ENCODE measurements at places on chromosomes 4 and X. TPM values are rescaled to one million over a fixed set of nuclear protein-coding genes. Genes with fewer than 3 reads are reported as not detected.

DNA sequence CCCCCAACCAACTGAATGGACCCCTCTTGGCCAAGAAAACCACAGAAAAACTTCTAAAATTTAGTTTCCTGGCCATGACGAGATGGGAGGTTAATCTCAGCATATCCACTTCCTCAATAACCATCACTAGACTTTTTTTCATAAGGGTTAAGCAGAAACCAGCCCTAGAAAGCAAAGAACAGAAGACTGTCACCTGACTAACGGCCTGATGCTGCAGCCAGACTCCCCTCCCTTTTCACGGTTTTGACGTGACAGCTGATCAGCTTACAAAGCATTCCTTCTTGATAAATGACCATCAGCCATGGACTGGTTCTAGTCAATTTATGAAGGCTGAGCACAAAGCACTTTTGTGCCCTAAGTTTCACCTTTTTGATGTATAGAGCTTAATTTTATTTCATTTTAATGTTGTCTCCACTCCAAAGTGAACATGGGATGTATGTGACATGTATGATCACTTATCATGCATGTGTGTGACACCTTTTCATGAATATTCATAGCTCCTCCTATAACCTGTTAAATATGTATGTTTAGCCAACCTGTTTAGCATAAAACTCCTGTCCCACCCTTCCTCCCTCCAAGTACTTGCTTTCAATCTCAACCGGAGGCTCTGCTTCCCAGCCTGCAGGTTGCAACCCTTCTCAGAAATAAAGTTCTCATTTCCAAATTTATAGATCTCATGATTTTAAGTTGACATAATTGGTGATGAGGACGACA lies 56.3 kb downstream of the SERTM2 start:
- no peak for DNase-seq

GRCh38 chrX:132171478-132171877 lies 43.7 kb upstream of the FRMD7 start:
- no peak for DNase-seq

Gene MAP3K15
- not detected for total RNA-seq

DNA sequence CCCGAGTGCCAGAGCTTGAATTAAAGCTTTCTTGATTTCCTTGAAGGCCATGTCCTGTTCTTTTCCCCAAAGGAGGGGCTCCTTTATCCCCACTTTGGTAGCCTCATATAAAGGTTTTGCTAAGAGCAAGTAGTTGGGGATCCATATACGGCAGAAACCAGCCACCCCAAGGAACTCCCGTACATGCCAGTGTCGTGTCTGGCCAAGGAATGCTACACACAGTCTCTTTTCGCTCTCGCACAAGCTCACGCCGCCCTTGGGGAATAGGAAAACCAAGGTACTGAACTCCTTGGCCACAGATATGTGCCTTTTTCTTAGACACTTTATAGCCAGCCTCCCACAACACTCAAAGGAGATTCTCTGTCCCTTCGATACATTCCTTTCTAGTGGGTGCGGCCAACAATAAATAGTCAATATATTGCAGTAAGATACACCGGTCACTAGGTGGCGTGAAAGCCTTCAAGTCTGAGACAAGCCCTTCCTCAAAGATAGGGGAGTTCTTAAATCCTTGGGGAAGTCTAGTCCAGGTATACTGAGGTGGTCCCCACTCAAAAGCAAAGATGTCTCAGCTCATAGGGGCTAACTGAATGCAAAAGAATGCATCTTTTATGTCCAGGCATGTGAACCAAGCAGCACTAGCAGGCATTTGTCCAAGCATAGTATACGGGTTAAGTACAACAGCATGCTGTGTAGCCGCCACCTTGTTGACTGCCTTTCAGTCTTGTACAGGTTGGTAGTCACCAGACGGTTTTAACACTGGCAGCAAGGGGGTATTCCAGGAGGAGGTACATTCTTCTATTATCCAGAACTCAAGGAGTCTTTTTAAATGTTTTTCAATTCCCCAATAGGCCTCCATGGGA lies 57.8 kb upstream of the XAGE1B start:
- DNase-seq, result no peak

DNA sequence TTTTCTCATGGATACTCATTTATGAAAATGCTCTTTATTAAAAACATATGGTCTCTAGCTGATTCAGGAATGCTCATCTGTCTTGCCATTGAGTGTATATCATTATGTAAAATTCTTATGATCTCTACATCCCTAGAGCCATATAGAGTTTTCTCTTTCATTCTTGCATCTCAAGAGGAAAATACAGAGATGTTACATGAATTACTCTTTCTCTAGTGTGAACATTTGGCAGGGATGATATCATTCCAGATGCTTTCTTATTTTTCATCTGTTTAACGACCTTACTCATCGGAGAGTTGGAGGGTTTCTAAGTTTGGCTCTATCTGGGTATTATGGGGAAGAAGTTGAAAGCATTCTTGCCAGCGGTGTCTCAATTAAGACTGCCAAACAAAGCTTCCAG lies 202.9 kb upstream of the SLC7A11 start:
- DNase-seq, result no peak

DNA sequence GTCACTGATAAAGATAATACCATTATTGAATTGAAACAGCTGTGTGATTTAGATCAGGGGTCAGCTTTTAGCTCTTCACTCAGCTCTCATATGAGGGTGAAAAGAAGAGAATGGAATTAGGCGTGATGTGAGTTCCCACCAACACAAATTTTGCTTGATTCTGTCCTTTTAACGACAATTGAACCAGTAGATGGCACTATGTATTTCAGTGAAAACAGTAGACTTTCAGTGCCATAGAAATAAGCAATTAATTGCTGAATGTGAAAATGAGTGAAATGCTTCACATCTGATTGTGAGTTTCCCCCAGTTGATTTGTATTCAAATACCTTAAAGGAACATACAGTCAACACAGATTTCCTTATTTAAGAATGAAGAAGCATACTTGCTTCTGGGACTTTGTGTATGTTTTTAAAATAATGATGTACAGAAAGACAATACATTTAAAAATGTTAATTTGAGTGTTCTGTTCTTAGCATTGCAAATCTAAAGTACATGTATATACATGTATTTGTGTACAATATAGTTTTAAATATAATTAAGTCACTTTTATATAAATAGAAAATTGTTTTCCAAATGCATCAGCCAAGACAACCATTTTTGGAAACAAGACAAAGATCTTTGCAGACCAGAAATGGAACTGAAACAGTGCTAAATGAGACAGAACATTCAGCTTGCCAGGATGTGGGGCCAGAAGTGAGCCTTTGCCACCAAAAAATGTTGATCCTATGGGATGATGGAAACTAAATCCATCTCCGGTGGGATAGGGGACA lies 178.8 kb downstream of the SNCA start:
- DNase-seq, result no peak

Gene SLITRK4
- 0.18 TPM for total RNA-seq

- no peak for DNase-seq
Measured at GRCh38 chrX:15204130-15204751, 65.6 kb downstream of the ASB9 start.

DNA sequence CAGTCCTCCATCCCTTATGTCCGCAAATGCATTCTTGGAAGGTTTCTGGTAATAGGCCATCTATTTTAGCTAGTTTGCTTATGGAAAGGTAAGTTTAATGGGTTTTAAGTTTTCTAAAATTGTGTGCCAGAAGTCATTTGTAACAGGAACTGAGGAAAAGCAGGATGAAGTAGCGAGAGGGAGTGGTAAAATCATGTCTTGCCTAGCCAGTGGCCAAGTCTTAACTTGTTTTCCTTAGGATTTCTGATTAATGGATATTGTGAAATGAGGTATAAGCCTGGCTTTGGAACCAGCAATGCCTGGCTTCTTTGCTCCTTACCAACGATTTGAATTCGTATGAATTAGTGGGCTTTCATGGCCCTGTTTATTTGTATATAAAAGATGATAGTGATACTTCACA lies 7.3 kb downstream of the SEC24B start:
- no peak for DNase-seq

Gene ARHGAP36
- not detected for total RNA-seq

Gene AKAP14
- total RNA-seq, result not detected

Gene MED14
- 58.6 TPM for total RNA-seq

GRCh38 chrX:96771486-96771885 lies 86.8 kb downstream of the DIAPH2 start:
- no peak for DNase-seq

GRCh38 chrX:8025705-8026104 lies 98.5 kb upstream of the PNPLA4 start:
- DNase-seq, result no peak

Gene CCKAR
- total RNA-seq, result not detected

GRCh38 chr4:156101571-156101970 lies 147.9 kb upstream of the CTSO start:
- DNase-seq, result no peak

Gene SHROOM2
- 17.5 TPM for total RNA-seq

Gene CLCN4
- total RNA-seq, result 2.2 TPM

Gene OPN1MW2
- total RNA-seq, result not detected

Gene DIPK2B
- 27.1 TPM for total RNA-seq

DNA sequence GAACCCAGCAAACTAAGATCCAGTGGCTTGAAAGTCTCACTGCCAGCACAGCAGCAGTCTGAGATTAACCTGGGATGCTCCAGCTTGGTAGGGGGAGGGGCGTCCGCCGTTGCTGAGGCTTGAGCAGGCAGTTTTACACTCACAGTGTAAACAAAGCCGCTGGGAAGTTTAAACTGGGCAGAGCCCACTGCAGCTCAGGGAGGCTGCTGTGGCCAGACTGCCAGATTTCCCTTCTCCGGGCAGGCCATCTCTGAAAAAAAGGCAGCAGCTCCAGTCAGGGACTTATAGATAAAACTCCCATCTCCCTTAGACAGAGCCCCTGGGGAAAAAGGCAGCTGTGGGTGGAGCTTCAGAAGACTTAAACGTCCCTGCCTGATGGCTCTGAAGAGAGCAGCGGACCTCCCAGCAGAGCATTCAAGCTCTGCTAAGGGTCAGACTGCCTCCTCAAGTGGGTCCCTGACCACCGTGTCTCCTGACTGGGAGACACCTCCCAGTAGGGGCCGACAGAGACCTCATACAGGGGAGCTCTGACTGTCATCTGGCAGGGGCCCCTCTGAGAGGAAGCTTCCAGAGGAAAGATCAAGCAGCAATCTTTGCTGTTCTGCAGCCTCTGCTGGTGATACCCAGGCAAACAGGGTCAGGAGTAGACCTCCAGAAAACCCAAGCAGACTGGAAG lies 45.1 kb upstream of the CDX4 start:
- DNase-seq, result no peak

Gene UGT2B7
- total RNA-seq, result 15.7 TPM
